ENCODE measurements at places on chromosomes 3 and 15.

DNA sequence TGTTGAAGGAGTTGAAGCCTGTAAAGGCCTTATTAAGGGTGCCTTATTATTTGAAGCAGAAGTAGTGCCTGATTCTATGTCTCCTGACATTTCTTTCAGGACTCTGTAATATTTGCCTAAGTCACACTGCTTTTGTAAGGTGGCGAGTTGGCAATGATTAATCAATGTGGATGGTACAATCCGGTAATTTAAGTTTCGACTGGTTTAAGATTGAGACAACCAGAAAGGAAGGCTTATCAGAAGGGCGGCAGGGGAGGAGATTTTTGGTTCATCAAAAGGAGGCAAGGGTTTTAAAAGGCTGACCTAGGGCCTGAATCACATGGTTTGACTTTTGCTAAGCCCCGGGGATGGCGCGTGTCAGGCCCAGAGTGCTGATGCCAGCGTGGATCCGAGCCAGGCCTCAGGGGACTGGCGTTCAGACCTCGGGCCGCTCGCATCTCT lies 830 bp upstream of the RNF13 start:
- no peak for DNase-seq

GRCh38 chr3:43695863-43696262 lies 5.1 kb downstream of the ABHD5 start:
- DNase-seq: no peak

- no peak for DNase-seq
Measured at GRCh38 chr15:51780636-51781035, 29.2 kb downstream of the TMOD2 start.

- DNase-seq: no peak
Measured at GRCh38 chr3:98730338-98730737, 32.8 kb upstream of the ST3GAL6 start.

DNA sequence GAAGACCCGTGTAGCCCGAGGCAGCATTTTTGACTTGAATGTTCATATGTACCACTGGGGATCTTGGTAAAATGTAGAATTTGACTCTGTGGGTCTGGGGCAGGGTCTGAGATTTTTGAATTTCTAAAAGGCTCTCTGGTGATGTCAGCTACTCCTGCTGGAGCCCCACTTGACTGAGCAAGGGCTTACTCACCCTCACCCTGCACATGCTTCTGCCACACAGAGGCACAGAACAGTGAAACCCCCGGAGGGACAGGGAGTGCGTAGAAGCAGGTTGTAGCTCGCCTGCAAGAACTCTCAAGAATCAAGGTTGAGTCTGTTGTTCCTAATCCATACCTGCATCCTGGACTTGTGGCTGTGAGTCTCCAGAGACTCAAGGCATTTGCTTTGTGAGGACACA lies 41.1 kb downstream of the SLCO3A1 start:
- DNase-seq: no peak

- DNase-seq: no peak
Measured at GRCh38 chr3:94716326-94717018, 653.6 kb downstream of the NSUN3 start.

DNA sequence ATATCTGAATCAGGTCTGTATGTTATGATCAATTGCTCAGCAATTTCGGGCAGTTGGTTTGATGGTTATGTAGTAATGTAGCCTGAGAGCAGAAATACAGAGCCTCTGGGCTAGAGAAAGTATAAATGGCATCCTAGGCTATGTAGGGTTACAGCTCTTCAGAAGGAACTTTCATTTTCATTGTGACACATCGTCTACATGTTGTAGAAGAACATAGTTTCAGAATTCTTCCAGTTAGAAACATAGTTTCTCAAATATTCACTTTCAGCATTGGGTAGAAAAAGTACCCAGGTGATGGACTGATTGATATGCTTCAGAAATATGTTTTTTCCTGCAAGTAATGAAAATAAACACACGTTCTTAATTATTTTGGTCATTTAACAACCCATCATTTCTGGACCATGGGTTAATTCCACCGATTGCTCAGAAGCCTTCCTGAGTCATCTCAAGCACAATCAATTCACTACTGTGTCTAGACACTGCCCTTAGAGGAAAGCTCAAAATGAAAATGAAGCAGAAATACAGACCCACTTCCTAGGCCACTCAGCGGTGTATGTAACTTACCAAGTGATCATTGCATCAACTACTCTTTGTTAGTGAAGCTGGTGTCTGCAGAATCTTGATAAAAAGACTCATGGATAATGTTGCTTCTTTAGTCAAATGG lies 88.8 kb upstream of the TSEN2 start:
- DNase-seq: no peak

GRCh38 chr3:133038731-133039375 lies 662 bp downstream of the TMEM108 start:
- no peak for DNase-seq

DNA sequence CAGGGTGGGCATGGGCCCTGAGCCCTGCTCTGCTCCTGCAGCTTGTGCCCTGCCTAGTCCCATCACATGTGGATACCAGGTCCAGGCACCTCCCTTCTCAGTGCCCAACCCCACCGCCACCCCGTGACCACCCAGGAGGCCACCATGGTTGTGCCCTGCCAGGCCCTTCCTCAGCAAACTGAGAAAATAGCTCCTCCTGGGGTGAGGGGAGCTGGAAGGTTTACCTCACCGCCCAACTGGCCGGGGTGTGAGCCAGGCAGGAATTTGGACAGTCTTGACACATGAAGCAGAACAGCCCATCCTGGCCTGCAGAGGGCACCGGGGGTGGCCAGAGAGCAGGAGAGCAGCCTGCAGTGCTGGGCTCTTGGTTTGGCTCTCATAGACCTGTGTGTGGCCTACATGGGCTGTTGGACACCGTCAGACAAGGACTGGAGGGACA lies 11.4 kb upstream of the C3orf22 start:
- DNase-seq: no peak

DNA sequence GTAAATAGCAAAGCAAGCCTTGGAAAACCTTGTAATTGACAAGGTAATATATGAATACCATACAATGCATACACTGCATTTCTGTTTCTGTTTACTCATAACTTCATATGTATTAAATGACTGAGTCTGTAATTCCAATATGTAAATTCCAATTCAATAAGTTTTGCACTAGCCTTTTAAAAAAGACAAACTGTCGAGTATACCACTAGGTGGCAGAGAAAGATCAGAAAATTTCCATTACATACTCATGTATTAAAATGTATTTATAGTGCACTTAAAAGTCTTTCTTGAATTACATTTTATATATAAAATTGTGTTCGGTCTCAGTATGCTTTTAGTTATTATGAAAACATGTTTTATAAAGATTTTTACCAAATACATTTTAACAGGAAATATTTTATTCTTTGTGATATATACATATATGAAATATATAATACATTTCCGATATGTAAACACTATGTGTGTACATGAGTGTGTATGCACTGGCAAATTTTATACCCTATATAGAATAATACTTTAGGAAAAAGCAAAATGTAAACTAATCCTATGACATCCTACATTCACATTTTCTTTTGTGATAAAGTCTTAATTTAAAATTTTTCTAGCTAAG lies 216.8 kb downstream of the VGLL3 start:
- DNase-seq: no peak

- DNase-seq: no peak
Measured at GRCh38 chr3:139827833-139828232, 107.2 kb upstream of the CLSTN2 start.

DNA sequence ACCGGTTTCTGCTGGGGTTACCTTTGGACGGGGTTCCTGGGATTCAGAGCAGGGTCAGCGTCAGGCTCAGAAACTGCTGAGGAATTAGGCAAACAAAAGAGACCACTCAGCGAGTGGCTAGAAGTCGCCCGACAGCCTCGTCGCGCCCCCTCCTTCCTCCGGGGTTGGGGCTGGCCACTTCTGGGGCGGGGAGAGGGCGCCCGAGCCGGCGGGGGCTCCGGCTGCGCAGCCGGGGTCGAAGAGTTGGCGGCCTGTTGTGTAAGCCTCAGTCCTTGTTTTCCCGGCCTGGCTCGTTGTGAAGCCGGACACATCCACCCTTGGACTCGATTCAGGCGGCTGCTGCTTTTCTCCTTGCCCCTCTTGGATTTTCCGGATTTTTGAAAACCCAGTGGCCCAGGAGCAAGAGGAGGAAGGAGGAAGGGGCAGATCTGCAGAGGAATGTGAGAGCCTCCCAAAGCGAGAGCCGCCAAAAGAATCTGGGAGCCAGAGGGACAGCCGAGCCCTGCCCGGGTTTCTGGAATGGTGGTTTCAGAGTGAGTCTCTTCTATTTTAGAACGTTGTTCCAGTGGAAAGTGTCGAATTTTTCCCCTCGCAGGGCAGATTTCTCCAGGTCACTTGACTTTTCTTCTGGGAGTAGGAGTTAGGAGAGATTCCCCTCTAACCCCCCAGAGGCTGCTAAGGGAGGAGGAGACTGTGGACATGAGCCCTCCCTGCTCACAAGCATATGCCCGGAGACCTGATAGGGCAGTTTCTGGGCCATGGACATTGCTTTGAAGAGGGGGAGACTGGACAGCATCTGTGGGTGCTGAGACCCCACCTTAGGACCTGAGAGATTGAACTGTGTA lies 666 bp downstream of the SNX33 start:
- no peak for DNase-seq

DNA sequence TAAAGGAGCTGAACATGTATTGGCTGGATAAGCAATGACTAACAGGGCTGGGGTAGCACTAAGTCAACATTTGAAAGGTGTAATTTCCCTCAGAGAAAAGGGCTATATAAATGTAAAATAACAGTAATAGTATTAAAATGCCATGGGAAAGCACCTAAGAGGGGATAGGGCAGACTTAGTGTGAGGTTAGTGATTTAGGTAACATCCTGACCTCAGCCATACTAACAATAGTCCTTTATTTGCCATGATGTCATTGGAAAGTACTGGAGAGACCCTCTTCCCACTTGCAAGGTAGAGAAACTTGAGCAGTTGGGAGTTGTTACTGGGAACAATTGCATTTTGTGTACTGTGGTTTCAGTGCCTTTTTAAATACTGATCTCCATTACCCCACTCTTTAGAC lies 103.4 kb downstream of the LSAMP start:
- no peak for DNase-seq

DNA sequence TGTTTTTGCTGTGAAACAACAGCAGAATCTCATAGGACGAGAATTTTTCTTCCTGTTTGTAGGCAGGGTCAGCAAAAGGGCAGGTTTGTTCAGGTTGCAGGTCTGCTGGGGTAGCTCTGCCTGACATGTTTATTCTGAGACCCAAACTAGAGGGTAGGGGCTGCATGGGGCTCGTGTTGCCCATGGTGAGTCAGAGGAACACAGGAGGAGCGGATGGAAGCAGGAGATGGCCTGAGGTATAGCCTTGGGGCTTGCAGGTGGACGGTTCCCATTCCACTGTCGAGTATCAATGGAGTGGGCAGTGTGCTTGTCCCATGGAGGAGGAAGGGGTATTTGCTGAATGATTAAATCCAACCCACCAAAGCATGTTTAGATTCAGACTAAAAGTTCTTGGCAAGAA lies 138.9 kb downstream of the APBA2 start:
- no peak for DNase-seq

DNA sequence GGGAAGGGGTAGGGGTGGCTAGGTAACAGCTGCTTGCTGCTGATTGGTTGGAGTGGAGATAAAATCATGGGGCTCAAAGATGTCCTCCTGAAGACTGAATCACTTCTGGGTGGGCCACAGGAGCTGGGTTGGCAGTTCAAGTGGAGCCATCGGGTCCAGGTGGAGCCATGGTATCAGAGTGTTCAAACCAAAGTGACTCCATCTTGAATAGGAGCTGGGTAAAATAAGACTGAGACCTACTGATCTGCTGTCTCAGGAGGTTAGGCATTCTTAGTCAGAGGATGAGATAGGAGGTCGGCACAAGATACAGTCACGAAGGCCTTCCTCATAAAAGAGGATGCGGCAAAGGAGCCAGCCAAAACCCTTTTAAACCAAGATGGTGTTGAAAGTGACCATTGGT lies 96.5 kb downstream of the RTP4 start:
- no peak for DNase-seq
